ENCODE measurements at places on chromosomes 2 and 18.

GRCh38 chr2:230734247-230735175 is 21.9 kb downstream of the CAB39 start:
- no peak for DNase-seq

- DNase-seq: no peak
These were observed 337.1 kb upstream of the MMADHC start for GRCh38 chr2:149924549-149925213.

DNA sequence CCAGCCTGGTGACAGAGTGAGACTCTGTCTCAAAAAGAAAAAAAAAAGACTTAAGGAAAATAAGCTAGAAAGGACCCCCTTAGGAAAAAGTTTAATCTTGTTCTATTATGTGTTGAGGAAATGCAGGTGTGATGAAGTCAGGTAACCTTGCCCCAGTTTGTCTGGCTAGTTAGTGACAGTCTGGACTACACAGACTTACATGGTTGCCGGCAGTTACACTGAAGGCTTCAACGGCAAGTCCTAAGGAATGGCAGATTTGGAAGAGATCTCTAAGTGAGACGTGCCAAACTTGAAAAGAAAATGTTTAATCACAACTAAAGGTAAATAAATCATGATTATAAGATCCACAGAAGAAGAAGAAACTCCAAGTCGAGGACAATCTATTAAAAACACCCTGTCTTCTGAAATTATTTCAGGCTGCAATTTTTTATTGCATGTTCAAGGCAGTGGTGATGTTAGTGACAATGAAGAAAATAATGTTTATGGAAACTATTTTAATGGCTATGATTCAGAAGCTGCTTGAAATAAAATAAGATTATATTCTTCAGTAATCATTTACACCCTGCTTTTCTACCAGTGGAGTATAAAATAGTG is 84.2 kb downstream of the TTC27 start:
- no peak for DNase-seq

GRCh38 chr18:76232779-76233178 is 262.3 kb downstream of the ZNF516 start:
- DNase-seq: no peak

DNA sequence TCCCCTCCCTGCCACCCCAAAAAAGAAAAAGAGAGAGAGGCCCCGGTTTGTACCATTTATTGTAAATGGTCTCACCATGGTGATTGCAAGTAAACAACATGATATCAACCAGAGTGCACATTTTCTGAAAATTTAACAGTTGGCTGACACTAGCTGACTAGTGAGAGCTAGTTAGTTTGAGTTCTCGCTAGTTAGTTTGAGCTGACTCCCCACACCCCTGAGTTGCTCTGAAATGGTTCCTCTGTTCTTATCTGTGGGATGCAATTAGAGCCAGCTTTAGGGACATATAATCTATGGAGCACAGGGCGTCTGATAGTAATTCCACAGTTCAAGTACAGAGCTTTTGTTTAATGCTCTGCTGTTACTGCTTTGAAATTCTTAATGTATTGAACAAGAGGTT is 13.1 kb downstream of the CASP10 start:
- DNase-seq: no peak

DNA sequence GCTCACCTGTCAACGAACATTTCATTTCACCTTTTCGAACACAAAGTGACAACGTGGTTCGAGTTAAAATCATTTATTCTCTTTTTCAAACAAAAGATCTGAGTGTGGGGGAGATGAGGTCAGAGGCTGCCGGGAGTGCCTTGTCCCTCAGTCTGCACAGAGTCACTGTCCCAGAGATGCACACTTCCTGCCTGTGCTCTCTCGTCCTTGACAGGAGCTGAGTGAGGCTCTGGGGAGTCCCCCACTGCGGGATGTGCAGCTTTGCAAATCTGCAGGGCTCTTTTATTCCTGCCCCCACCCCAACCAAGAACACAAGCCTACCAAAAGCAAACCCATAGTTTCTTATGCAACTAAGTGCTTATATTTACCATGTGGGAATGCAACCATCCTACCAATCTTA is 497.8 kb downstream of the EIPR1 start:
- no peak for DNase-seq

- peak; percentile 15 for DNase-seq
These were observed 15.3 kb downstream of the SH3RF3 start for GRCh38 chr2:109144271-109144670.

Data from activated T-cell treated with anti-CD3 and anti-CD28 coated beads for 1 hour (primary cell).